ENCODE measurements at places on chromosomes 2 and 18.
A peak's percentile ranks its signal among the peaks of the same experiment; 100 is the strongest.

DNA sequence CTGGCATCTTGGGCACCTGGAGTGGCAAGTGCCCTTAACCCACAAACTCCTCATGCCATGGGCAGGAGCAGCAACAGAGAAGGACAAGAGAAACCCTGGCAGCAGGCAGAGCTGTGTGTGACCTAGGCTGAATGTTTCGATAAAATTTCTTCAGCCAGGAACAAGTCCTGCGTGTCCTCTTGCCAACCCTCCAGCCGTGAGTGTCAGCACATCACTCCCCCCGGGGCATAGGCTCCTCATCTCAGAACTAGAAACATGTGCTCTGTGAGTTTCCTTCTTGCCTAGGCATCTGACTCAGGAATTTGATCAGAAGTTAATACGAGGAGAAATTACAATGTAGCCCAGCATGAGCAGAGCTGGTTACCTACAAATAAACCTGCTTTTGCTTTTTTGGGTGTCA lies 2.2 kb downstream of the ABCG8 start:
- peak; percentile 32 for DNase-seq

- DNase-seq, result peak; percentile 55
Observed at GRCh38 chr2:53826587-53827397, 33.0 kb downstream of the GPR75 start.

- peak; percentile 40 for DNase-seq
Observed at GRCh38 chr2:44362207-44363015, 664 bp downstream of the CAMKMT start.

- DNase-seq, result peak; percentile 23
Observed at GRCh38 chr2:142825861-142826260, 51.6 kb upstream of the KYNU start.

- DNase-seq, result no peak
Observed at GRCh38 chr2:85557130-85557529, 4.2 kb downstream of the GGCX start.

GRCh38 chr18:50042611-50043010 lies 152.3 kb downstream of the MYO5B start:
- no peak for DNase-seq

- DNase-seq, result peak; percentile 18
Observed at GRCh38 chr18:8654503-8655451, 45.5 kb downstream of the RAB12 start.

DNA sequence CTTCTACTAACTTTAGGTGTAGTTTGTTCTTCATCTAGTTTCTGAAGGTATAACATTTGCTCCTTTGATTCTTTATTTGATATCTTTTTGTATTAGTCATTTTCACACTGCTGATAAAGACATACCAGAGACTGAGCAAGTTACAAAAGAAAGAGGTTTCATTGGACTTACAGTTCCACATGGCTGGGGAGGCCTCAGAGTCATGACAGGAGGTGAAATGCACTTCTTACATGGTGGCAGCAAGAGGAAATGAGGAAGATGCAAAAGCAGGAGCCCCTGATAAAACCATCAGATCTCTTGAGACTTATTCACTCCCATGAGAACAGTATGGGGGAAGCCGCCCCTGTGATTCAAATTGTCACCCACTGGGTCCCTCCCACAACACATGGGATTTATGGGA lies 544.4 kb upstream of the DSEL start:
- DNase-seq, result no peak

DNA sequence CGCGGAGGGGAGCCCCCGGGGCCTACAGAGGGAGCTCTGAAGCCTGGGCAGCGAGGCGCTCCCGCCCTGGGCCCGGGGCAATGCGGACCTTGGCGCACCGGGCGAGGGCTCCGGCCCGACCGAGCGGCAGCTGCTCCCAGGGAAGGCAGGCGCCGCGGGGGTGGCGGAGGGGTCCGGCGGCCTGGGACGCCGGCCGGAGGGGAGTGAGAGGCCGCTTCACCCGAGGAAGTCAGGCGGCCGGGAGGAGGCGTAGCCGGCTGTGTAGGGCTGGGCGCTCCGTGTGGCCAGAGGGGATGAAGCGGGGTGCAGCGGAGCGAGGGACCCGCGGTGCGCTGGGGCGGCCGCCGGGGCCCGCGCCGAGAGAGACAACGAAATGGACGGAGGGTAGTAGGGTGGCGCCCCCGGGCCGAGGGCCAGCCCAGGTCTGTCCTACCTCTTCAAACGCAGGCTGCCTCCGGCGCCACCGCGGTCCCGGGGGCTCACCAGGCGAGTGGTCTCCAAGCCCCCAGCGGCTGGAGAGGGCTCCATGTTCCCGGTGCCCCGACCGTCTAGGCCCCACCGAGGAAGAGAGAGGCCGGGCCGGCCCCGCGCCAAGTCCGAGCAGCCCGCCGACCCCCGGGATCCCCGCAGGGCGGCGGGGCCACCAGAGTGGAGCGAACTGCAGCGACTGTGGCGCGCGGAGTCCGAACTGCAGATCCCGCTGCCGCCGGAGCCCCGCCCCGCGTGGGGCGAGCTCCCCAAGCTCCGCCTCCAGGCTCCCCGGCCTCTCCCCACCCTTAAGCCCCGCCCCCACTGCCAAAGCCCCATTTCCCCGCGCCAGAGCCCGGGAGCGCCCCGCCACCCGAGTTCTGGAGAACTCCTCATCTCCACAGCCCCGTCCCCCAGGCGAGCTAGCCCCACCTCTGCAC lies at the start of gene SLC30A3:
TSS of gene SLC30A3 (minus strand) at position 669 of the 908 bp plus-strand sequence. CDS start at position 528, 141 bp downstream.
- no peak for DNase-seq

DNA sequence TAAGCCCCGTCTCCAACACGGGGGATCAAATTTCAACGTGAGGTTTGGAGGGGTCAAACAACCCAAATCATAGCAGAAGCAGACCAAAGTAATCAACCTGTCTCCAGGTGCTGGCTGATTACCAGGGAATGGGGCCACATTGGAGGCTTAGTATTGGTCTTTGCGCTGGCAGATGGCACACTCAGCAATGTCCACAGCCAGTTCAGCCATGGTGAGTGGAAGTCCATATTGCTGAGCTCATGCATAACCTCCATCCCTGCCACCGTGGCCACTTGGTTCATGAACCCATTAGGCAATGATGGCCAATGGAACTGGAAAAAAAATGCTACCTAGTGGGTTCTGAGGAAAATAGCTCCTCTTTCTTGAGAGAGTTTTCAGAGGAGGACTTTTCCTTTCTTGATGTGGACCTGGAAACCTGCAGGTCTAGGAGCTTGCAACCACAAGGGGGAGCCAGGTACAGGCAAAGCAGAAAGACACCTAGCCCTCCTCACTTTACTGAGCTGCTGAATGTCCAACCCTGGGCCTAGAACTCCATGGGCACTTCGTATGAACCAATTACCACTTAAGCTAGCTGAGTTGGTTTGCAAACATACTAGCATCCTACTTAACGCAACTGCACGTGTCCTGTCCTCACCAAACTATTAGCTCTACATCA lies 128.0 kb upstream of the GYPC start:
- no peak for DNase-seq

DNA sequence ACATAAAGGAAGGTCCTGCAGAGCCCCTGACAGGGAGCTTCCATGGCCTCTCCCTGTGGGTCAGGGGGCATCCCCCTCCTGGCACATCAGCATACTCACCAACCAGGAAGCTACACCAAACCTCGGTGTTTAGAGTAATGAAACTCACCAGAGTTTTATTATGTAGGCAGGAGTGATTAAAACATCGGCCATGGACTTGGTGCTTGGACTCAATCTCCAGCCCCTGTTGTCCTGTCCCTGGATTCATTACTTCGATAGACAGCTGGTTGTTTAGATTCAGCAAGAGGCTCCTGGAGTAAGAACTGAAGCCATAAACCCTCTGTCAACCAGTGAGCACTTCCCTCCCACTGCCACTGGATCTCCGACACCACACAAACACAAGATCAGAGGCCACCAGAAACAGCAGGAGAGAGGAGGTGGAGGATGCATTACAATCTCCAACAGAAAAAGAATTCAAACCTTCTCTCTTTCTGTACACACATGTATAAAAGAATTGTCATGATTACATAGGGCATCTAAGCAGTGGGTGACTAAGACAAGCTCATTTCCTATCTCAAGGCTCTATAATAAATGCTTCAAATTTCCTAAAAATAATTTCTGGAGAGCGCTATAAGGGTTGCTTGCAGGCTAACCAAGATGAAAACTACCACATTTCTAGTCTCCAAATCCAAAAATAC lies 27.2 kb downstream of the TBC1D8 start:
- no peak for DNase-seq

DNA sequence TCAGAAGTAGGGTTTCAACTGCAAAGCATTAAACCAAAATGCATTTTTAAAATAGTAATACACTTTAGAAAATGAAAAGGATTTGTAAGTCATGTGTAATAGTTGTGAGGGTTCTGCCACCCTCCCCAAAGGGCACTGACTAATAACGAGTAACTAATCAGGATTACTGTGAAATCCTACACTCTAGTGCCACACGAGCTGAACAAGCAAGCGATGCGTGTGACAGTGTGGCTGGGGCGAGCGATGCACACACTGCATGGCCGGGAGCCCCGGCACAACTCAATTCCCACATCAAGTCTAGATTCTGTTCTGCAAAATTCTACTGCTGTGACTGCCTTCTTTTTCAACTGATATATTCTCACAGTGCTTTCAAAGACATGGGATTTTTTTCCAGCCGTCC lies 156.4 kb downstream of the SEPTIN10 start:
- DNase-seq, result no peak

DNA sequence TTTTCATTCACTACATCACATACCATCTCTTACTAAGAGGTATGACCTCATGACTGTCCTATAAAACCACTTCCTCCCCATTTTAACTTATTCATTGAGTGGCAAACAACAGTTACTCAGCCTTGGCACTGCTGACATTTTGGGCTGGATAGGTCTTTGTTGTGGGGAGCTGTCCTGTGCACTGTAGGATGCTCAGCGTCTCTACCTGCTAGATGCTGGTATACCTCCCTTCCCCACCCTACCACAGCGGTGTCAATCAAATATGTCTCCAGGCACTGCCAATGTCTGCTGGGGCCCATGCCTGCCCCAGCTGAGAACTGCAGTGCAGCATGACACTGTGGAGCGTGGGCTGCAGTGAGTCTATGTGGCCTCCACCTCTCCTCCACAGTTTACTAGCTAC lies 76.3 kb upstream of the MGAT4A start:
- DNase-seq, result no peak

- DNase-seq, result no peak
Observed at GRCh38 chr2:134261398-134262131, 7.7 kb downstream of the MGAT5 start.

DNA sequence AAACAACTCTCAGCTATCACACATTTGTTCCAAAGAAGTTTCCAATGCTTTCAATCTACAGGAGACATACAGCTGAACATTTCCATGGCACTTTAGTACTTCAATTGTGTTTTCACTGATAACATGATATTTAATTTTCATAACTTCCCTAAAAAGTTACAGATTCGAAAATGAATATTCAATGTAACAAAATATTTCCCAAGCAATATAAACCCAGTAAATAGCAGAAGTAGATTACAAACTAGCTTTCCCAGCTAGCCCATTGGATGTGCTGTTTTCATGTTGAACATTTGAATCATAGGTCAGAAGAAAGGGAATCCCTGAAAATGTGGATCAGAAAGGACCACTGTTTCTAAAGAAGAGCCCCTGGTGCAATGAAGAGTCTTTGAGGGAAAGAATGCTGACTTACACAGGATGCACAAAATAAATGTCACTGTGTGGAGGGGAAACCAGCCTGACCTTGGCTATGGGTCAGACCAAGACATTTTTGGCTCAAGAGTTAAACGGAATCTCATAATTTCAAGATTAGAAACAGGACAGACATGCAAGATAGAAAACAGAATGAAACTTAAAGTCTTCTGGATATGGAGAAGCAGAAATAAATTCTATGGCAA lies 22.5 kb downstream of the CYTIP start:
- no peak for DNase-seq

GRCh38 chr2:207143215-207144172 lies 22.3 kb downstream of the KLF7 start:
- DNase-seq, result no peak

DNA sequence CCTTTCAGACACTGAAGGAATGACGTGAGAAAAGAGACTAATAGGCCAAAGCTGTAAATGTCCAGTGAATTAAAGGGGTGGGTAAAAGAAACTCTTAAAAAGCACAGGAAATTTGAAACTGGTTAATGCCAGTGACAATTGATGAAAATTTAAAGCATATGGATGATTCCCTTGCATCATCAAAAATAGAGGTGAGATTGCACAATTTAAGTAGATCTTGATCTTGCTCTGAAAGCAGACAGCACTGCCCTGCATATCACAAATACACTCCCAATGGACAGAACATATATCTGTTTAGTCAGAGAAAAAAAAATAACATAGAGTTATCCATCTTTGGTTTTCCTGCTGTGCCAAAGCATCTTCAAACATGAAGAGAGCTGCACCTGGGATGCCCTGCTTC lies 86.7 kb upstream of the UBE2E3 start:
- DNase-seq, result no peak

GRCh38 chr2:54239427-54239826 lies 16.6 kb downstream of the TSPYL6 start:
- DNase-seq, result no peak

DNA sequence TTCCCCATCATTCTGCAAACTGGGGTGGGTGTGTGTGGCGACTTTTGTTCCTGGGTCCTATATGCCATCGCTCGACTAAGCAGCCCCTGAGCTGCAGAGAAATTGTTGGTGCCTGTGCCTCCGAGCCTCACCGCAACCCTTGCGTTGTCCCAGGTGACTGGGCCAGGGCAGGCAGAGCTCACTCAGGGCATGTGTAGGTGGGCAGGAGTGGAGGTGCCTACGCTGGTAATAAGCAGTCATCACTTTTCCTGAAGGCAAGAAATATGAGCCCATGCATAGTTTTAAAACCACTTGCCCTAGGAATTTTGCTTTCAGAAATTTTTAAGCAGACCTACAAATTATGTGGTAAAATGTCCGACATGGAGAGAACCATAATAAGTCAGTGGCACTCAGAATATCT lies 197.8 kb downstream of the SMAD7 start:
- DNase-seq, result no peak

DNA sequence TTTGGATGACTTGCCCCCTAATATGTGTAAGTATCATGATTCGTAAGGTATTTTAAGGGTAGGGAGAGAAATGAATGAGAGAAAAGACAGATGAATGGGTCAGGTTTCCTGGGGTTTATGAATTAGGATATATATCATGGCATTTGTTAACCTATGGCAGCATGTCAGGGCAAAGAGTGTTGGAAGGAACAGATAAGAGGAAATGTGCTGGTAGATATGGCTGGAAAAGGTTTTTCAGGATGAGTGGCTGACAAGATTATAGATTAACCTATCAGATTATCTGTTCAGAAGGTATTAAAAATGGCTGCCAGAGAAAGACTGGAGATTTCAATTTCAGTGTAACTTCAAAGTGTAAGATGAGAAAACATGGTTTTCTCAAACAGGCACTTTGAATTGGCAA lies 67.8 kb downstream of the SRBD1 start:
- DNase-seq, result no peak

DNA sequence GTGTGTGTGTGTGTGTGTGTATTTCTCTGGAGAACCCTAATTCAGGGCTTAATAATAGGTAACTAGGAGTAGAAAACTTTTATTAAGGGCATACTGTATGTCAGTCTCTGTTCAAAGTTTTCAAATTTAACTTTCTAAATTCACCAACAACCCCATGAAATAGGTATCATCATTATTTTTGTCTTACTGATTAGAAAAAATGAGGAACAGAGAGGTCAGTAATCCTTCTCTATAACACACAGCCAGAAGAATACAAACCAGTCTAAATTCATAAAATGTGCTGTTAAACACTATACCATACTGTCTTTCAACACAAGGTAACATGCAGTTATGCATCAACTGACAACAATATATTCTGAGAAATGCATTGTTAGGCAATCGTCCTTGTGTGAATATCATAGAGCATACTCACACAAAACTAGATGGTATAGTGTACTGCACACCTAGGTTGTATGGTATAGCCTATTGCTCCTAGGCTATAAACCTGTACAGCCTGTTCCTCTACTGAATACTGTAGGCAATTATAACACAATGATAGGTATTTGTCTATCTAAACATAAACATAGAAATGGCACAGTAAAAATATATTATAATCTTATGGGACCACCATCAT lies 143.1 kb downstream of the PTH2R start:
- DNase-seq, result no peak

Measured in foreskin keratinocyte (primary cell).